ENCODE measurements at places on chromosomes 4 and X. TPM values are rescaled to one million over a fixed set of nuclear protein-coding genes. Genes with fewer than 3 reads are reported as not detected.

- H3K27ac ChIP-seq, result no peak overlapping the region
- no peaks in the 10 kb centered on the region for H3K27me3 ChIP-seq
- no peaks in the 10 kb centered on the region for H3K36me3 ChIP-seq
- H3K4me3 ChIP-seq, result no peak overlapping the region
- peaks cover 7% of the 10 kb centered on the region for H3K4me1 ChIP-seq
- no peak for DNase-seq
Observed at GRCh38 chr4:147780137-147780777, 48.4 kb downstream of the ARHGAP10 start.

Gene LUZP4
- not detected for total RNA-seq

DNA sequence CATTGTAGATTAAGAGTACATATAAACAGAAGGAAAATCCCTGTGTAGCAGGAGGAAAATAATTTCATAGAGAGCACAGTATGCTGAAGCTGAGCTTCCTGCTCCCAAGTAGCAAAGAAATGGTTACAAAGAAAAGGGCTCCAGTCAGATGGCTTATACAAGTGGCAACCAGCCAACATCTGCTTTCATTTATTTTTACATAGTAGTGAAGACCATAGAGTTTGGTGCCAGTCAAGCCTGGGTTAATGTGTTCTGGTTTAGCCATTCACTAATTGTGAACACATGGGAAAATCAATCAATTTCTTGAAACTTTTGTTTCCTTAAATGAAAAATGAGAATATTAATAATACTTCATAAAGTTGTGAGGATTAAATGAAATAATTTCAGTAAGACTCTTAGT, 111.3 kb upstream of the ELOVL6 start:
- H3K27me3 ChIP-seq, result no peaks in the 10 kb centered on the region
- H3K27ac ChIP-seq, result no peak overlapping the region
- DNase-seq, result no peak
- H3K4me1 ChIP-seq, result no peaks in the 10 kb centered on the region

DNA sequence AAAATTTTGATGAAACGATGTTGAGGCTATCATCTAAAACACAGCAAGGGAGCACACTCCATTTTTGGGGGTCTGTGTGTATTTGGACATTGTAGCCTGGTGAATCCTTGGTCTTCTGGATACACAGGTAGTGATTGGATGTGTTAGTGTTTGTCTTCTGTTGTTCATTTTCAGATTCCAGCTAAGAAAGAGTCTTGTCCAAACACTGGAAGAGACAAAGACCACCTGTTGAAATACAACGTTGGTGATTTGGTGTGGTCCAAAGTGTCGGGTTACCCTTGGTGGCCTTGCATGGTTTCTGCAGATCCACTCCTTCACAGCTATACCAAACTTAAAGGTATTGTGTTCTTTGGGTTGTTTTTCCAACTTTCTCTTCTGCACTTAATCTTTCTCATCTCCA, 32.8 kb downstream of the NSD2 start:
- no peak for DNase-seq
- no peaks in the 10 kb centered on the region for H3K36me3 ChIP-seq
- no peaks in the 10 kb centered on the region for H3K27me3 ChIP-seq
- H3K4me3 ChIP-seq, result no peak overlapping the region
- peaks cover 7% of the 10 kb centered on the region for H3K4me1 ChIP-seq

Gene ITM2A
- total RNA-seq, result 2.2 TPM

DNA sequence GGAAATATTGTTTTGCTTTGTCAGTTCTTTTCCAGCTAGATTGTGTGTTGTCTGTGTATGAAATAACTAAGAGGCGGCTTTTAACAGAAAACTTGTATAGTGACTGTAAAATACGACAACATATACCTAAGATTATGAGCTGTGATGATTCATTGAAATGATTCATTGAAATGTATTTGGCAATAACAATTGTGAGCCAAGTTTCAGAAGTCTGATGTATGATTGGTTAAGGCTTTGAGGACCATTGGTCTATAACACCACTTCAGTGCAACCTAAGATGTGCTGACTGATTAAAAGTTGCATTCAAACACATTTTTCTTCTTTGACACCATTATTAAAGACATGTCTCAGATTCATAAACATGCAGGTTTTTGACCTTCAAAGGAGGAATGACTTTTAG, 76.6 kb downstream of the PTPN13 start:
- DNase-seq, result no peak
- peaks cover 7% of the 10 kb centered on the region for H3K4me1 ChIP-seq
- no peaks in the 10 kb centered on the region for H3K27me3 ChIP-seq
- H3K4me3 ChIP-seq, result no peak overlapping the region

Gene PAGE5
- total RNA-seq, result not detected

Data from neural progenitor cell (in vitro differentiated cells).